Activated naive CD4-positive, alpha-beta T cell (primary cell): ENCODE measurements at places on chromosomes 4 and X.

DNA sequence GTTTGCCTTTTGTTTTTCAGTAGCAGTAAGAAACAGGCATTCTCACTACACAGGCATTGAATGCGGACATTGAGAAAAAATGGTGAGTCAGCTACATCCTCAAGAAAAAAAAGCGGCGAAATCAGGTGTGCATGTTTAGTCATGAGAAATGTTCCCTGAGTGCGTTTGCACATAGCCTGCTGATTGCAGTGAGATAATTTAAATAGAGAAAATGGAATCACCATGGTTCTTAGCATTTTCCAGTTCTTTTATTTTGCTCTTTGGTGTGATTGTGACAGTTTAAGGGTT lies 54.1 kb upstream of the CLDN34 start:
- no peak for DNase-seq

DNA sequence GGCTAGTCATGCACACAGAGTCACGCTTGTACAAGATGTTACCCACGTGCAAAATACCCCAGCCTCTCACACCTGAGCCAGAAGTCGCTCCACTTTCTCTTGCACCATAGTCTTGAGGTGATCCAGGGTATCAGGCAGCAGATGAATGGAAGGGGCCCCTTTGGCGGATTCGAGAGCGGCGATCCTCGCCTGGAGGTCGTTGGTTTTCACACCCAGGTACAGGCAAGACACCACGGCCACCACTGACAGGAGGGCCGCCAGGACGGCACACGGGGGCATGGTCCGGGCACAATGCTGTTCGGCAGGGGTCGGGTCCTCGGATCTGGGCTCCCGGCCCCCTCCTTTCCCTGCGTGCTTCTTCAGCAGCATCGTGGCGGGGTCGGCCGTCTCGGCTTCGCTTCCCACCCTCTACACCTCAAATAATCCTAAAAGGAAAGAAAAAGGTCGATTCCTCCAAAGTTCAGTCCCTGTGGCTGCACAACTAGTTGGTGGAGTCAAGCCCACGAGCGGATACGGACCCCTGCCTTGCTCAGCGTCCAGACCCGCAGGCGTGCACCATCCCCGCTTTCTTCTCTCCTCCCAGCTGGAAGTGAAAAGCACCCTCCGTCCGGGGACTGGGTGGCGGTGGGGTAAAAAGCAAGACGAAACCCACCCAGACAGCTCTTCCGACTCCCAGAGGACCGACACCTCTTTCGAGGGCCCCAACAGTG lies 652 bp downstream of the COL25A1 start:
- DNase-seq, result no peak

DNA sequence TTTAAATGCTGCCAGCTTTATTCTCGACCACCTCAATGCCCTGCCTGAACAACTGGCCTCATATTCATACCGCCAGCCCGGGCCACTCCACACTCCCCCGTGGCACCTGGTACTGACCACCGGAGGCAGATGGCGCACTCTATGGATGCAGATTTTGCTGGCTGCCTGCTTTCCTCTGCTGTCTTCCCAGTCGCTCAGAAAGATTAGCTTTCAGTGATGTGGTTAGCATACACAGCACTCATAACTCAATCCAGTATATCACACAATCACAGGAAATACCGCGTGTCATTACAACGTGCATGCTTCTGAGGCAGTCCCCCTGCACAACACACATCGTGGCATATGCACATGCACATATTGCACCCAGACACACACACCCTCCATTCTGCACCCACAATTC lies 147.2 kb upstream of the BCOR start:
- no peak for DNase-seq

DNA sequence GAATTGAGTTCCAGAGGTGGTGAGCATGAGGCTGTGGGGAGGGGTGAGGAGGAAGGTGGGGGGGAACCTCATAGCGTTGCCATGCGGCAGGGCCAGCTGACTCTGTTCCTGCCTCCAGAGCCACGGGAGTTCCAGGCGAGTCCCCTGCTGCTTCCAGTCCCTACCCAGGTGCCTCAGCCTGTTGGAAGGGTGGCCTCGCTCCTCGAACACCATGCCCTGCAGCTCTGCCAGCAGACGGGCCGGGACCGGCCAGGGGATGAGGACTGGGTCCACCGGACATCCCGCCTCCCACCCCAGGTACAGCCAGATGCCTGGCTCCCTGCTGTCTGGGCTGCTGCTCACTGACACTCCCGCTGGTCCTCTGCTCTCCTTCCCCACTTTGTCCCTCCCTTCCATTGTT lies 7.9 kb downstream of the CCDC22 start:
- DNase-seq, result no peak

- no peak for DNase-seq
These were observed 366.2 kb downstream of the FBXW7 start for GRCh38 chr4:152169683-152170082.
